ENCODE measurements at places on chromosomes 2 and 18. TPM values are rescaled to one million over a fixed set of nuclear protein-coding genes. Genes with fewer than 3 reads are reported as not detected.

The CREB1 gene
- 47.4 TPM for total RNA-seq

The HOXD11 gene
- not detected for total RNA-seq

The BBS5 gene
- total RNA-seq = 7.1 TPM

The USP14 gene
- total RNA-seq = 21.5 TPM

The TPO gene
- total RNA-seq = not detected

The CYP27A1 gene
- total RNA-seq = 40.6 TPM

The AGFG1 gene
- total RNA-seq = 31.1 TPM

The CFAP53 gene
- 0.99 TPM for total RNA-seq
